ENCODE measurements at places on chromosomes 3 and 15. TPM values are rescaled to one million over a fixed set of nuclear protein-coding genes. Genes with fewer than 3 reads are reported as not detected.

Gene AVEN
- 10.4 TPM for total RNA-seq

Gene WDR72
- total RNA-seq, result under 0.01 TPM

Gene SLC51A
- total RNA-seq, result not detected

Gene CCR8
- total RNA-seq, result not detected

Gene CCDC13
- 1.2 TPM for total RNA-seq

Gene FRMD5
- total RNA-seq, result 0.84 TPM

Gene CACNA2D3
- not detected for total RNA-seq

Gene GUCA1C
- not detected for total RNA-seq

Gene STRIT1
- not detected for total RNA-seq

Gene GOLGA6L10
- total RNA-seq, result under 0.01 TPM

Gene SCN11A
- not detected for total RNA-seq

Gene PP2D1
- not detected for total RNA-seq

Gene ATP2B2
- total RNA-seq, result not detected

Gene FBN1
- 87.0 TPM for total RNA-seq

Gene LRRC34
- total RNA-seq, result 7.1 TPM

Gene TRA2B
- 234 TPM for total RNA-seq

Gene ABI3BP
- 4.7 TPM for total RNA-seq

Gene CATSPER2
- total RNA-seq, result 0.15 TPM

Gene CCK
- total RNA-seq, result 2.7 TPM

Gene COL8A1
- total RNA-seq, result 84.6 TPM

Gene MYL3
- not detected for total RNA-seq

Gene GOLGA6B
- not detected for total RNA-seq

Gene MOBP
- total RNA-seq, result not detected

Gene B3GALNT1
- total RNA-seq, result 23.2 TPM

Gene GCNT3
- total RNA-seq, result not detected
